Activated T-helper 1 cell treated with anti-CD3 and anti-CD28 coated beads, Interleukin-2, amount 50 U/mL, for 16 hours (primary cell): ENCODE measurements at places on chromosomes 3 and 15.
A peak's percentile ranks its signal among the peaks of the same experiment; 100 is the strongest.

DNA sequence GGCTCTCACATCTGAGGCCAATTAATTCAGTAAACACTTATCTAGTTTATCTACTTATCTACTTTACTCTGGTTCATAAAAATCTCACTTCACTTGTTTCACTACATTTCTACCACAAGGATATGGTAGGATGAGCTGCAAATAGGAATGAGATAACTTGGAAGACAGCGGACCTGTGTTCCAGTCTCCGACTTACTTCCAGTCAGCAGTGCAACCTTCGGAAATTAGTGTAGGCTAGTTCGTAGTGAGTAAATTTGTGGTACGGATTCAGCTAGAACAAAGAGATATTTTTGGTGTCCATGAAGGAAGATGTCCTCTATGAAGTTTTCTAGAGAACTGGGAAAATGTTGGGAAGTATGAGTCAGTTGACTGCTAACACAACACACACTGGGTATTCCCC, 66.3 kb downstream of the TPRG1 start:
- no peak for DNase-seq

- DNase-seq: no peak
Observed at GRCh38 chr3:139751789-139752188, 74.0 kb upstream of the NMNAT3 start.

DNA sequence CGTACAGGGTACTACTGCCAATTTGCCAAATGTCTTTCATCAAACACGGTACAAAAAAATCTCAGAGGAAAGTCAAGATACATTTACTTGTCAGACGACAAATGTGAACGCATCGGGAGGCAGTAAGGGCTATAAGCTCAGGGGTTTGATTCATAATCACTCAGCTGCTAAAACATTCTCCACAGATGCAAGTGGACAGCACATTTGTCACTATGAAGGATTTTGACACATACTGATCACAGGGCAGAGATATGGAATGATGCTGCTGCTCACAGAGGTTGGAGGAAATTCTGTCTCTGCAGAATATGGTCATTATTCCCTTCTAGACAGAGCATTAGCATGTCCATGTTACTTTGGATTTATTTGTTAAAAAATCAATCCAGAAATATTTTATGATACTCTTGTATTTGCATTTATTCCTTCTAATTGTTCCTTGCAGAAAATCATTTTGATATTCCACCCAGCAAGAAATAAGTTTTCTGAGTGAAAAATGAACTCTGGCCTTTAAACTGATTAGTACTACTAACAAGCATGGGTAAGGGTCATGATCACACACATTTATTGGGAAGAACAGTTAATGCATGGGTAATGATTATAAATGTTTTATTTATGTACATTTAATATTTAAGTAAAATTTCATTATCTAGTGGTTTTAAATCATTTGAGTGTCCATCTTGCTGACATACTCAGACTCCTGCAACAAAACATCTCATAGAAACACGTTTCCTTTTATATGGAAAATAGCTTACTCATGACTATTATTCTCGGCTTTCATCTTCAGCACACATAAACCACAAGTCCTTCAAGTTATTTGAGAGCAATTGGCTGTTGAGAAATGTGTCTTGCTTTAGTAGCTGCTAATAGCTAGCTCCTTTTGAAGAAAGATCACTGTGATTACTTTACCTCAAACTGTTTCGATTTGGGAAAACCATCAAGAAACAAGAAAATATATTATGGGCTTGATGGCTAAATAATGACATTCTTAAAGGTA, 559.3 kb downstream of the MECOM start:
- DNase-seq: no peak

DNA sequence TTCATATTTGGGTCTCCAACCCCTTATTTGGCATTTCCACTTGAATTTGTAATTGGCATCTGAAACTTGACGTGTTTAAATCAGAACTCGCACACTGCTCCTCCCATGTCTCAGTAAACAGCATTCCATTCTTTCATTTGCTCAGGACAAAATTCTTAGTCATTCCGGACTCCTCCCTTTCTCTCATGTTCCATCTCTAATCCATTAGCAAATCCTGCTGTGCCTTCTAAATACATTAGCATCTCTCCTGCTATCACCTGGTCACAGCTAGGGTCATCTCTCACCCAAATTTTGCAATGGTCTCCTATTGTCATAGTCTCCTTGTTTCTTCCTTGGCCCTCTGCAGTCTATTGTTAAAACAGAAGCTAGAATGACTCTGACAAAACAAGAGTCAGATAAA, 119.9 kb upstream of the CADPS start:
- no peak for DNase-seq

DNA sequence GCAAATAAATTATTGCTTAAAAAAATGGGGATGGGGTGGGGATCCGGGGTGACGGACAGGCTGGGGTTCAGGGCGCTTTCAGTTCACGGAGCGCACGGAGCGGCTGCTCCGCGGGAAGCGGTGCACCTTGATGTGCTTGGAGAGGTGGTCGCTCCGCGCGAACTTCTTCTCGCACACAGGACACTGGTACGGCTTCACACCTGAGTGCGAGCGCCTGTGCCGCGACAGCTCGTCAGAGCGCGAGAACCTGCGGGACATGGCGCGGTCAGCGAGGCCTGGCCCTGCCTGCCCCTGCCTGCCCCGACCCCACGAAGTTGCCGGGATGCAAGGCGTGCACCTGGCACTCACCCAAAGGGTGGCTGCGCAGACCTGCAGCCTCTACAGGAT, 13.6 kb downstream of the KLF15 start:
- no peak for DNase-seq

DNA sequence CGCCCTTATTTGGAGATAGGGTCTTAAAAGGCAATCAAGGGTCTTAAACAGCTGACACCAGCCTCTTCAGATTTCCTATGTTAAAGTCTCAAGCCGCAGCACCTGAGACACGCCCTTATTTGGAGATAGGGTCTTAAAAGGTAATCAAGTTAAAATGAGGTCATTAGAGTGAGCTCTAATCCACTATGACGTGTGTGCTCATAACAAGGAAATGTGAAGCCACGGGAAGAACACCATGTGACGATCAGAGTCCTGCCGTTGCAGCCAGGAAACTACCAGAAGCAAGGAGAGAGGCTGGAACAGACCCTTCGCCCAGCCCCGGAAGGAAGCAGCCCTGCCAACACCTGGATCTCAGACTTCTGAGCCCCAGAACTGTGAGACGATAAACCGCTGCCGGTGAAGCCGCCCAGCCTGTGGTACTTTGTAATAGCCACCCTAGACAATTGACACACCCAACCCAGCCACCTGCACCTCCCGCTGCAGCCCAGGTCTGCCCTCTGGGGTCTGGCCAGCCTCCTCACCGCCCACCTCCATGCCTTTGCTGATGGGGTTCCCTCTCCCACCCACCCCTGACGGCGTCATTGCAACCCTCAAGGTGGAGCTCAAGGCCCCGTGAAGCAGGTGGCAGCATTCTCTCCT, 137.9 kb downstream of the MEGF11 start:
- peak; percentile 4 for DNase-seq

GRCh38 chr3:47954567-47954966, 61.6 kb downstream of the MAP4 start:
- DNase-seq: no peak

DNA sequence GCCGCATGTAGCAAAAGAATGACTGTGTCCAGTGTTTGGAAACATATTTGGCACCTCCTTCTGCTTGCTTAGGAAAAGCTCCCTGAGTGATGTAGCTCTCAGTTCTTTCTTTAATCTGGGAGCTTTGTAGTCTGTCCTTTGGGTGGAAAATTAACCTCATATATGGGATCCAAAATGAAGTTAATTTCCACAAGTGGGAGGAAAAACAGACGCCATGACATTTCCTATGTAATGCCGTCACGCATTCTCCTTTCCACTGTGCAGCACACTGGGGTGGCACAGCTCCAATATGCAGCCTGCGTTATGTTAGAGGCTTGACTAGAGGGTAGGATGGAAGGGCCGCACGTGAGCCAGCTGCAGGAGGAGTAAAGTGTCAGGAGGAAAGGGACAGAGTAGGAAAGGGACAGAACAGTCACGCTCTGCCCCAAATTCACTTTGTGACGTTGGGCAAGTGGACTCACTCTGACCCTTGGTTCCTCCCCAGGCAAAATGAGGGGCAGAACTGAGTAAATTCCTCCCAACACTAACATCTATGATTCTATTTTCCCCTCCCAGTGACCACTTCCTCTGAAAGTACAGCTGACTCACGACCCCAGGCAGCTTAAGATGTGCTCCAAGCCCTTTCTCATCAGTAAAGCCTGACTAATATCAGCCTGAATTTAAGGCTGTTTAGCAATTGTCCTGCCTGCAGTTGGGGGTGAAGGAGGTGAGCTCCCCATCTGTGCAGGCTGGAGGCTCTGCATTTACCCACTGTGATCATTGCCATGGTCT, 176.5 kb upstream of the PFN2 start:
- no peak for DNase-seq

DNA sequence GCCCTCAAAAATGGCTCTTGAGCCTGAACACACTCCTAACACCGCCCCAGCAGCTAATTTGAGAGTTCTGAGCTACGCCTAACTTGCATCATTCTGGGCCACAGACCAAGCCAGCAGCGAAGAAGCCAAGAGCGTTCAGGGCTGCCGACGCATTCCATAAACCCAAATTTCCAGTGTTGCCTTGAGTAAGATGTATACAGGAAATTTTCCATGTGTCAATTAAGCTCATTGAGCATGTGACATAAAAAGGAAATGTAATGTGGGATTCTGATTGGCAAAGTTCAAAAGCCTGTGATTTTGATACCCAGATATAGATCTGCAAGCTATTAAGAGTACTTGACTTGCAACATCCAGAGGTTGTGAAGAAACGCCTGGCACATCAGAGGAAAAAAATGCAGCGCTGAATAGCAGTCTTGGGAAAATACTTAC, 148.6 kb upstream of the NR2F2 start:
- DNase-seq: no peak
